ENCODE measurements at places on chromosomes 16 and 17.

GRCh38 chr17:13491916-13492736 lies 109.6 kb downstream of the HS3ST3A1 start:
- no peak for DNase-seq

GRCh38 chr16:78742501-78743283 lies 643.2 kb downstream of the WWOX start:
- DNase-seq = no peak

GRCh38 chr17:57234061-57234738 lies 22.1 kb upstream of the MSI2 start:
- no peak for DNase-seq

- no peak for DNase-seq
These were observed 65.7 kb downstream of the TMEM132E start for GRCh38 chr17:34644941-34645550.

DNA sequence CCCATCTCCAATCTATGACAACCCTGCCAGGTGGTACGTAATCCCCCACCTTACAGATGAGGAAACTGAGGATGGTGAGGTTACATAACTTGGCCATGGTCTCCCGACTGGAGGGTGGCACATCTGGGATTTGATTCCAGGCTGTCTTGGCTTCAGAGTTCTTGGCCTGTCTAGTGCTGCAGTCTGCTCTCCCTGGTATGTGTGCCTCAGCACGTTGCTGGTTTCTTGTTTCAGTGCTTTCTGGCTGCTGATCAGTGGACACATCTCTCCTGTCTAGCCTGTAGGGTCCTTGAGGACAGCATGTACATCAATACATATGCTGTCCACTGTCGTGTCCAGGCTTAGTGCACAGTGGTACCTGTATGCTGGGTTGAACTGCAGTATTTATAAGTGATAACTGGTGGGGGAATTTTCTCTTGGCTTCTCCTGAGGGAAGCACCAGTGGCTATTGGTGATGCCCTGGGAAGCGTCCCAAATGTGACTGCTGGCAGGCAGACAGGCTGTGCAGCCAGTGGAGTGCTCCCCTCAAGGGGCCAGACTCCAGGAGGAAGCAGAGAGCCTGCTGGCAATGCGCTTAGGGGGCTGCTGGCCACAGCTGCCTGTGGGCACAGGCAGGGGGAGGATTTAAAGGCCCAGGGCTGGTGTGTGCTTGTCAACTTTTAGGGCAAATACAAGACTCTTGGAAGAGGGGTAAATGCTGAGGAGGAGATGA lies 14.4 kb downstream of the CTRL start:
- no peak for DNase-seq

GRCh38 chr16:17453364-17454038 lies 17.3 kb downstream of the XYLT1 start:
- no peak for DNase-seq

- no peak for DNase-seq
These were observed 68.9 kb upstream of the NFAT5 start for GRCh38 chr16:69496896-69497295.

DNA sequence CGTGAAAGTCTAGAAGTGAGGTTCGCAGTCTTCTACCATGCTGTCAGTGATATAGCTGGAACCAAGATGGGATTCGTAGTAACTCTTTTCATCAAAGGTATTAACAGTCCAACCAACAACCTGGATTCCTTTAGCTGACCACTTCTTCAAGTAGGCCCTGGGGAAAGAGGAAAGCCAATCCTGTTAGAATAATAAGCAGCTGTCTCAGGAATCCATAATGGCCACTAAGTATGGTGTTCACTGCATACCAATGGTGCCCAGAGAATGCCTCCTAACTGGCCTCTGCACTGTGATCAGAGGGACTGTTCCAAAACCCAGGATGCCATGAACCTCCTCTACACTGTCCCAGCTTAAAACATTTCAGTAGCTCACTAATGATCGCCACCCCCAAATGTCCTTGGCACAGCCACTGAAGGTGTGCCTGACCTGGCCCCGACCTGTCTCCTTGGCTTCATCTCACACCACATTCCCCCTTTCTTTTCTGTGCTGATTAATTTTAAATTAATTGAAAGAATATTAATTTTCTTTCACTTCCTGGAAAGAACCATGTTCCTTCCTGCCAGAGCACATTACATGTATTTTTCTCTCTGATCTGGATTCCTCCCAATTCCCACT lies 18.3 kb downstream of the GDE1 start:
- DNase-seq = no peak

Measured in fibroblast of skin of right biceps (primary cell).